ENCODE measurements at places on chromosomes 16 and 17. TPM values are rescaled to one million over a fixed set of nuclear protein-coding genes. Genes with fewer than 3 reads are reported as not detected.

The NKIRAS2 gene
- total RNA-seq = 25.6 TPM

The LONP2 gene
- total RNA-seq = 86.2 TPM

The SLC47A1 gene
- total RNA-seq = 17.4 TPM

The CACNG5 gene
- 6.6 TPM for total RNA-seq

The PLK1 gene
- 4.4 TPM for total RNA-seq

The GNG13 gene
- not detected for total RNA-seq

The GPRC5C gene
- total RNA-seq = 56.8 TPM

The DNAJA3 gene
- 44.9 TPM for total RNA-seq

DNA sequence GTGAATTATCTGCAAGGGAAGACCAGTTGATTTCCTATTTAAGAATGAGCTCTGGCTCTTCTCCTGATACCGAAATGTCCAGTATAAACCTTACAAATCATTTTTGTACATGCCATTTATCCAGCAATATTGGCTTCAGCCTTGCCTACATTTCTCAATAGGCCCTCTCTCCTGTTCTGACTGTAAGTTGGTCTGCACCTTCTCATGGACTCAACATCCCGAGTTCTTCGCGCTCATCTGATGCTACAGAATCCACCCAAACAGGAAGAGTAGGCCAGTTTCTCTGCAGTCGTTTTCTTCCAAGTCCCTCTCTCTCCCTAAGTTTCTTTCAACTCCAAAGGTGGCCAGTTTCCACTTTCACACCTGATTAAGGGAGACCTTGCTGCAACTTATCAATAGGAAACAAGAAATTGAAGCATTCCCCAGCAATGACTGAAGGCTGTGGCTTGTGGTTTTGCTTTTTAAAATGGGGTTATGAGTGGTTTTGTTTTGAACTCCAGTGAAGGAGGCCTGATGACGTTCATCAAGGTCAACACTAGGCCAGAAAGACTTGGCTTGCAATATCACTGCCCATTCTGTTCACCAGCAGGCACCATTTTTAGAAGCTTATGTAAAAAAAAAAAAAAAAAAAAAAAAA is 383.0 kb downstream of the MAF start:
- H3K27me3 ChIP-seq = no peaks in the 10 kb centered on the region
- no peak overlapping the region for H3K4me3 ChIP-seq
- no peaks in the 10 kb centered on the region for H3K4me1 ChIP-seq
- no peak for DNase-seq

DNA sequence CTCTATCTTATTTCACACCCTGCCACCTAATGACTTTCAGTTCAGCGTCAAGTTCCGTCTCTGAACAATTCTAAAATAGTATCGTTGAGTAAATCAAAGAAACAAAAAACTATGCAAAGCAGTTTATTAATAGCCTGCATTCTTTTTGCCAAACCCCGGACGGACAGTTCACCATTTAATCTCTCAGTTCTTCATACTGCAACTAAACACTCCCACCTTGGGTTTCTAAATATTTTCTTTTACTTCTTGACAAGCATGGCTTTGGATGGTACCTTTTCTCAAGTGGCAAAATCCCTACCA is 1.2 kb downstream of the MYH11 start:
- no peaks in the 10 kb centered on the region for H3K4me1 ChIP-seq
- H3K4me3 ChIP-seq = peak overlapping the region; percentile 47
- H3K27me3 ChIP-seq = no peaks in the 10 kb centered on the region
- H3K36me3 ChIP-seq = no peaks in the 10 kb centered on the region
- peak overlapping the region; percentile 88 for H3K27ac ChIP-seq

- no peak overlapping the region for H3K4me3 ChIP-seq
- no peaks in the 10 kb centered on the region for H3K4me1 ChIP-seq
- DNase-seq = no peak
- H3K27ac ChIP-seq = no peak overlapping the region
Measured at GRCh38 chr16:54957403-54958166, 26.9 kb downstream of the IRX5 start.

DNA sequence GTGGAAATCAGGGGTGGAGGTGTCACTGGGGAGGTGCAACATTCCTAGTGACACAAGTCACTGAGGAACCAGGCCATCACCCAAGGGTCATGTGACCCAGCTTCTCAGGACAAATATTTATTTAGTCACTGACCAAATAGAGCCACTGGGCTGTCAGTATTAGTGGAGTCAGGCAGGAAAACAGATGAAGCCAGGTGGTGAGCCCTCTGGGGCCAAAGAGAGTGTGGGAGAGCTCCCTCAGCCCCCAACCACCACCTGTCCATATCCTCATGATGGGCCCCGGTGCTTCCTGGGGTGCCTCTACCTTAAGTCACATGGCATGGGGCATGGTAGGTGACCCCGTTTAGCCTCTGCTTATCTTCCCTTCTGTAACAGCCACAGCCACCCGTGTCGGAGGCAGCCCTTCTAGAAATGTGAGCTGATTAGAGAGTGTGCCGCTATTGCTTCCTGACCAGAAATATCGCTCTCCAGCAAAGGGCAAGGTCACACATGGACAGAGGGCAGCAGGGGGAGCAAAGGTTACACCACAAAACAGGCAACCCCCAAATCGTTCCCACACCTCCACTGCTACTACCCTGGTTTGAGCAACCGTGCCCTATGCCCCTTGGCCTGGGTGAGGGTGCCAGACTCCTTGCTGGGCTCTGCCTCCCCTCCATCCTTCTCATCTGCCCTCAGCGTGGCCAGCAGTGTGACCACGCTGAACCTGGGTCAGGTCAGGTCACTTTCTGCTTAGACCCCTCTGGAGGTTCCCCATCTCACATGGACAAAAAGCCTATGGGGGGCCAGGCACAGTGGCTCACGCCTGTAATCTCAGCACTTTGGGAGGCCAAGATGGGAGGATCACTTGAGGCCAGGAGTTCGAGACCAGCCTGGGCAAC is 8.6 kb upstream of the AKTIP start:
- H3K4me1 ChIP-seq = no peaks in the 10 kb centered on the region
- no peak overlapping the region for H3K27ac ChIP-seq
- H3K4me3 ChIP-seq = no peak overlapping the region
- H3K27me3 ChIP-seq = no peaks in the 10 kb centered on the region
- no peaks in the 10 kb centered on the region for H3K36me3 ChIP-seq

- DNase-seq = no peak
- no peak overlapping the region for H3K4me3 ChIP-seq
- no peaks in the 10 kb centered on the region for H3K36me3 ChIP-seq
- H3K27me3 ChIP-seq = no peaks in the 10 kb centered on the region
- H3K4me1 ChIP-seq = no peaks in the 10 kb centered on the region
Measured at GRCh38 chr16:83727018-83727417, 80.8 kb upstream of the HSBP1 start.

DNA sequence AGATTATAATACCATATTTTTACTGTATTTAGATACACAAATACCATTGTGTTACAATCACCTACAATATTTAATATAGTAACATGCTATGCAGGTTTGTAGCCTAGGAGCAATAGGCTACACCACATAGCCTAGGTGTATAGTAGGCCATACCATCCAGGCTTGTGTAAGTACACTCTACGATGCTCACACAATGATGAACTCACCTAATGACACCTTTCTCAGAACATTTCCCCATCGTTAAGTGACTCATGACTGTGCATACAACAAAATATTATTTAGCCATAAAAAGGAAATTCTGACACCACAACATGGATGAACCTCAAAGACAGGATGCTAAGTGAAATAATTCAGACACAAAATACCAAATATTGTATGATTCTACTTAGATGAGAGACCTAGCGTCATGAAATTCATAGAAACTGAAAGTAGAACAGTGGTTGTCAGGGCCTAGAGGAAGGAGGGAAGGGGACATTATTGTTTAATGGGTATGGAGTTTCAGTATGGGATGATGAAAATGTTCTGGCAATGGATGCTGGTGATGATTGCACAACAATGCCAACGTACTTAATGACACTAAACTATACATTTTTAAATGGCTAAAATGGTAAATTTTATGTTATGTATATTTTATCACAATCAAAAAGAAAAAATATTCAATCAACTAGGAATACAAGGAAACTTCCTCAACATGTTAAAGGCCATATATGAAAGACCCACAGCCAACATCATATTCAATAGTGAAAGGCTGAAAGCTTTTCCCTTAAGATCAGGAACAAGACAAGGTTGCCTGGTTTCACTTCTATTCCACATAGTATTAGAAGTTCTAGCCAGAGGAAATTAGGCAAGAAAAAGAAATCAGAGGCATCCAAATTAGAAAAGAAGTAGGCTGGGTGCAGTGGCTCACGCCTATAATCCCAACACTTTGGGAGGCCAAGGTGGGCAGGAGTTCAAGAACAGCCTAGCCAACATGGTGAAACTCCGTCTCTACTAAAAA is 5.9 kb upstream of the C16orf87 start:
- H3K4me3 ChIP-seq = no peak overlapping the region
- H3K27me3 ChIP-seq = no peaks in the 10 kb centered on the region
- DNase-seq = no peak
- no peak overlapping the region for H3K27ac ChIP-seq
- no peaks in the 10 kb centered on the region for H3K4me1 ChIP-seq

GRCh38 chr17:42607769-42608168 is 1.4 kb downstream of the RETREG3 start:
- H3K4me3 ChIP-seq = no peak overlapping the region
- no peaks in the 10 kb centered on the region for H3K36me3 ChIP-seq
- H3K27me3 ChIP-seq = no peaks in the 10 kb centered on the region
- peaks cover 5% of the 10 kb centered on the region for H3K4me1 ChIP-seq

- peak overlapping the region; percentile 28 for H3K4me3 ChIP-seq
- H3K27ac ChIP-seq = no peak overlapping the region
- H3K27me3 ChIP-seq = peaks cover 3% of the 10 kb centered on the region
- H3K36me3 ChIP-seq = no peaks in the 10 kb centered on the region
- DNase-seq = no peak
Measured at GRCh38 chr16:52545222-52545897, 1.6 kb downstream of the TOX3 start.

- no peaks in the 10 kb centered on the region for H3K4me1 ChIP-seq
- no peaks in the 10 kb centered on the region for H3K27me3 ChIP-seq
- no peak for DNase-seq
Measured at GRCh38 chr16:52491216-52491615, 55.7 kb downstream of the TOX3 start.

GRCh38 chr16:785563-786535 is 2.3 kb downstream of the RPUSD1 start:
- H3K27ac ChIP-seq = no peak overlapping the region
- DNase-seq = peak; percentile 37
- no peak overlapping the region for H3K4me3 ChIP-seq

DNA sequence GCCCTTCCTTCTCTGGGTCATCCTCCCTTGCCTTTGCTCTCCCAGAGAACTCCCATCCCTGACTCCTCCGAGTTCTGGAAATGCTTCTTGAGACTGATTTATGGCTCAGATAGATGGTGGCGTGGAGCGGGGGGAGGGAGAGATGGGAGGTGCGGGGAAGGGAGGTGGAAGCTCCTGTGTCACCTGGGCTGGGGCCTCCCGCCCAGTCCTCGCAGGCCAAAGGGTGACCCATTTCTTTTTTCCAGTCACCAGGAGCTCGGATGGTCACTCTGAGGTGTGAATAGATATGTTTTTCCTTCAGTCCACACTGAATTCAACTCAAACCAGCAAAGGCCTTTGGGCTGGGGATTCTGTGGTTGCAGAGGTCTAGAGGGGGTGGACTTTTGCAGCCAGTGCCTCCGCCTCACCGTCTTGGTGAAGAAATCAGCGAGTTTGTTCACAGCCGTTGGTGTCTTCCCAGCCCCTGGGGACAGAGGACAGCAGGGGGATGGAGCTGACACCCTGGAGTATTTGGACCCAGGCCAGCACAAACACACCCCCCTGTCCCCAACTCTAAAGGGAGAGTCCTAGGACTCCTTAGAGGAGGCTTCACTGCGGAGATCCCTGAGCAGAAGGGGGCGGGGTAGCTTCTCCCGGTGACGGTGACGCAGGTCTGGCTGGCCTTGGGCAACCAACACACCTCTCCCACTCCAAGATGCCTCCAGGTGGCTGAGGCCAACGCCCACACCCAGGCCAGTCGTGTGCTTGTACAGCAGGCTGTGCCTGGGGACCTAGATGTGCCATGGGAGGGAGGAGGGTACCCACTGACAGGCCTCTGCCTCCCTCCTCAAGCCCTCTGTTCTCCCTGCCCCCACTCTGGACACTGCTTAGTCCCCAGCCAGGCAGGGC is 80.6 kb downstream of the AMFR start:
- H3K27ac ChIP-seq = no peak overlapping the region
- no peak for DNase-seq
- no peaks in the 10 kb centered on the region for H3K27me3 ChIP-seq
- H3K4me3 ChIP-seq = no peak overlapping the region

DNA sequence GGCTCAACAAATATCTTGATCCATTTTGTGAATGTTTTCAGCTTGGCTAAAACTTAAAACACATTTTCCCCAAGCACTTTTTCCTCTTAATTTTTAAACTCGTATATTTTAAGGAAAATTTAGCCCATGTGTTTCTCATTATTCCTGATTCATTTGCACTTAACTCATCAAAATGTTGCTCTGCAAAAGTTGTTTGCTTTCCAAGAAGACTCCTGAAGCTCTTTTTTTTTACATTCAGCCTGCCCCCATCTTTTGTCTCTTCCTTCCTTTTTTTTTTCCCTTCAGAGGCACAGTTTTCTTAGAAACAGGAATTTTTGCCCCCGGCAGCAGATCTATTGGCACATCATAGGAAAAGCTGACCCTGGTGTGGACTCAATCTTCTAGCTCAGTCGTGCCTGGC is 155.0 kb upstream of the SALL1 start:
- no peaks in the 10 kb centered on the region for H3K4me1 ChIP-seq
- H3K27me3 ChIP-seq = no peaks in the 10 kb centered on the region
- H3K27ac ChIP-seq = peak overlapping the region; percentile 60
- no peak for DNase-seq

GRCh38 chr17:57557416-57557815 is 187.7 kb downstream of the CCDC182 start:
- DNase-seq = no peak
- H3K36me3 ChIP-seq = no peaks in the 10 kb centered on the region
- H3K27me3 ChIP-seq = no peaks in the 10 kb centered on the region
- H3K27ac ChIP-seq = no peak overlapping the region
- H3K4me3 ChIP-seq = no peak overlapping the region

- peaks cover 9% of the 10 kb centered on the region for H3K4me1 ChIP-seq
- H3K27ac ChIP-seq = peak overlapping the region; percentile 22
- no peaks in the 10 kb centered on the region for H3K27me3 ChIP-seq
- DNase-seq = no peak
Measured at GRCh38 chr17:27530764-27531391, 74.6 kb downstream of the KSR1 start.

DNA sequence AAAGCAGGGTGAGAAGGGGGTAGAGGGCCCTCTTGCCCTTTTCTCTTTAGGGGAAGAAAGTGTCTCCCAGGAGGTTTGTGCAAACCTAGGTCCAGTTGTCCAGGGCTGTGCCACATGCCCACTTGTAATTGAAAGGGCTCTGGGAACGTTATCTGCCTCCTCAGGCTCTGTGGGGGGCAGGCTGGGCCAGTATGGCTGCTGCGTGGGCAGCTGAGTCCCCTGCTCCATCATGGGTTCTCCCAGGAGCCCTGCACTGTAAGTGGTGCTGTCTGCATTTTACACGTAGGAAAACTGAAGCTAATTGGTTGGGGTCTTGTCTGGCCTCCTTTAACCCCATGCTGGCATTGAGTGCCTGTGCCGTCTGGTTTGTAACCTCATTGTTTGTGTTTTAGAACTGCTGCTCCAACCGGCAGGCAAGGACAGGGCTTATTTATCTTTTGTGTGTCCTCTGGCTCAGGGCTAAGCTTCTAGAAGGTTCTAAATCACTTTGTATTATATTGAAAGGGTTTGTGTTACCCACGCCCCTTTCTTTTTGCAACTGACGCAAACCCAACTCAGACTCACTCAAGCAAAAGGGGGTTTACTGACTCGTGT is 117.7 kb upstream of the CIBAR2 start:
- no peaks in the 10 kb centered on the region for H3K36me3 ChIP-seq
- no peak overlapping the region for H3K27ac ChIP-seq
- no peak overlapping the region for H3K4me3 ChIP-seq
- H3K4me1 ChIP-seq = peaks cover 36% of the 10 kb centered on the region
- no peaks in the 10 kb centered on the region for H3K27me3 ChIP-seq
